Activated T-cell treated with anti-CD3 and anti-CD28 coated beads for 1 hour (primary cell): ENCODE measurements at places on chromosomes 1 and 21.

- no peak for DNase-seq
Observed at GRCh38 chr1:9281908-9282695, 10.6 kb upstream of the SPSB1 start.

GRCh38 chr21:31426235-31426797 is 82.3 kb upstream of the TIAM1 start:
- no peak for DNase-seq

DNA sequence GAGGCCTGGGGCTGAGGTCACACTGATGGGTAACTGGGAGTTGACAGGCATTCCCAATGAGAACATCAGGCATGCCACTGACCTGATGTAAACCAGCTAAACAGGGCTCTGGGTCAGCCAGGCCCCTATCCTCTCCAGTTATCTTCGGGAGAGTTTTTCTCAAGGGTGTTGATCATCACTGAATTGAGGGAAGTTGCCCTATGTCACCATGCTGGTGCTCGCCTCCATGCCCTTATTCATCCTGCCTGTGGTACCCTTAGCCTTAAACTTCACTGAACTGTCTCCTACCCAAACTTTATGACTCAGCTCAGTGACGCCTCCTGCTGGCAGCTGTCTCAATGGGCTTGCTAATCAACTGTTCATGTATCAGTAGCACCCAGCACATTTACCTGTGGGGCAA is 80.7 kb upstream of the TNR start:
- no peak for DNase-seq

GRCh38 chr1:54391450-54392209 is 14.6 kb downstream of the SSBP3 start:
- no peak for DNase-seq

GRCh38 chr1:51728611-51729155 is 111.8 kb downstream of the OSBPL9 start:
- DNase-seq = no peak

DNA sequence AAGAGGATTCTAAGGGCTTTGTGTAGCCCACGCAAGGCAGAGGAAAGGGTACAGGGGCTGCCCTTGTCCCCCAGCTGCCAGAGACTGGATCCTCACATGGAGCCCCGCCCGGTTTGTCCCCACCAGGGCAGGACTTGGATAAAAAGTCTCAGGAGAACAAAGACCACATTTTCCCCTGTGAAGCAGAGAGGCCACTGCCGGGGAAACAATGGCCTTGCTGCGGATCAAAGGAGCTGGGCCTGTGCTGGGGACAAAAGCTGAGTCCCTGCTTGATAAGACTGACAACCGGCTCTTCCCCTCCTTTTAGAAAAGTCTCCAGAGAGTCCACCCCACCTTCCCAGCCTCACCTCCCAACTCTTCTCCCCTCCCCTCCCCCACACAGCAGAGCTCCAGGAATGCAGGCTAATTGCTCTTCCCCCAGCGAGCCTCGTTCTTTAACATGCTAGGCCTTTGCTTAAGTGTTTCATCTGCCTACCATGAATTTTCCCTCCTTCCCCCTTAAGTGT is 142.4 kb downstream of the PLPP3 start:
- DNase-seq = no peak

DNA sequence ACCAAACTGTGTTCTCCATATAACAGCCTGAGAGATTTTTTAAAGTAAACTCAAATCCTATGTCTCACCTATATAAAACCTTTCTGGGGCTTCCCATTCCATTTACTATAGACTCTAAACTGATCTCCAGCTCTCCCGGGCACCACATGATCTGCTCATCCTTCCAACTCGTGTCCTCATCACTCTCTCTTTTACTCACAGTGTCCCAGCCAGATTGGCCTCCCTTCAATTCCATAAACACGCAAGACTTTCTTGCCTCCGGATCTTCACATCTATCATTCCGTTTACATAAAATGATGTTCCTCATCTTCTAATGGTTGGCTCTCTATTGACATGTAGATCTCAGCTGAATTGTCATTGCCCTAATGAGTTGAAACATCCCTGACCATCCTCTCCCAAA is 59.4 kb downstream of the ZNF697 start:
- DNase-seq = no peak

DNA sequence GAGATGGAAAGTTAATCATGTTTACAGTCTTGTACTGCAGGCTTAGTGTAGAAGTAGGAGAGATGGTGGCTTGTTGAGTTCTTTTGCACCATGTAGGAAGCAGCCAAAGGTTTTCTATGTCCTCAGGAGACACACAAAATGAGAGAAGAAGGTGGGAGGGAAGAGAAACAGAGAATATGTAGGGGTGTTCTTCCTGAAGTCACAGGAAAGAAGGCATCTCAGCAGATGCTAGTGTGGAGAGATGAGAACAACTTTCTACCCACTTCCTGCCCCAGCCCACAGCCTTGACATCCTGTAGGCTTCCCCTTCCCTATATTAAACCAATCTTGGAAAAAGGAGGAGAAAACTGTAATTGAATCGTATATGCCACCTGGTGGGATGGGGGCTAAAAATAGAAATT is 217.0 kb downstream of the S1PR1 start:
- no peak for DNase-seq
